Stimulated activated CD8-positive, alpha-beta memory T cell treated with anti-CD3 and anti-CD28 coated beads, Interleukin-7, amount 100 ng/mL, for 4 hours (primary cell): ENCODE measurements at places on chromosomes 3 and 15.

DNA sequence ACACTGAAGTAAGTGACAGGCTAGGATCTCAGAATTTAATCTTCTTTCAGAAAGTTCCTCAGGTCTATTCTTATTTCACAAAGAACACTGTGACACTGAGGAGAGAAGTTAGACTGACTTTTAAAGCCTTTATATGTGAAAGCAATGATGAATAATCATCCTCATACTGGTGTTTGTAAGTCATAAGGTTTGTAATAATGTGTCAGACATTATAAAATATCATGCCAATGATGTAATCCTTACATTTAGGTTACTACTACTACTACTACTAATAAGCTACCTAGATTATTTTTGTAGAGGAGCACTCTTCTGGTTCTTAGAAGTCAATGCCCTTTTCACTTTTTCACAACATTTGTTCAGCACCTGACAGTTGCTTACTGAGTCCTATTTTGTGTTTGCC lies 33.4 kb downstream of the FANCD2OS start:
- DNase-seq = no peak

DNA sequence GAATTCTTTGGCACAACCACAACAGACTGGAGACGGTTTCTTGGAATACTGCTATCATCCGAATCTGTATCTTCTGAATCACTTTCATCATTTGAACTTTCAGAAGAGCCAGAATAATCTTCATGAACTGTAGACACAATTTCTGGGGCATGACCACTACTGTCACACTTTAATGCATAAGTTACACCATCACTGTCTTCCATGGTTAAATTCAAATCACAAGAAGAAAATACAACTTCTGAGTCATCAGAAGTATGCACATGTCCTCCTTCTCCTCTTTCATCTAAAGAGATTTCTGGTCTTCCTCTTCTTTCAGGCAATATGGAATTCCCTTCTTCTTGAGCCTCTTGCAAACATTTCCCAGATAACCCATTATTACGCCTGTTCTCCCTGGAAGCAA lies 42.5 kb downstream of the SETD2 start:
- no peak for DNase-seq

- DNase-seq = no peak
These were observed 22.7 kb downstream of the ABHD6 start for GRCh38 chr3:58260261-58260731.

- DNase-seq = no peak
These were observed 37.8 kb downstream of the CFAP100 start for GRCh38 chr3:126432361-126433104.

- no peak for DNase-seq
These were observed 181.0 kb downstream of the UACA start for GRCh38 chr15:70582143-70582945.

GRCh38 chr3:128496602-128497304 lies 3.8 kb upstream of the GATA2 start:
- no peak for DNase-seq

- DNase-seq = no peak
These were observed 34.6 kb upstream of the CDIN1 start for GRCh38 chr15:36544518-36545466.

DNA sequence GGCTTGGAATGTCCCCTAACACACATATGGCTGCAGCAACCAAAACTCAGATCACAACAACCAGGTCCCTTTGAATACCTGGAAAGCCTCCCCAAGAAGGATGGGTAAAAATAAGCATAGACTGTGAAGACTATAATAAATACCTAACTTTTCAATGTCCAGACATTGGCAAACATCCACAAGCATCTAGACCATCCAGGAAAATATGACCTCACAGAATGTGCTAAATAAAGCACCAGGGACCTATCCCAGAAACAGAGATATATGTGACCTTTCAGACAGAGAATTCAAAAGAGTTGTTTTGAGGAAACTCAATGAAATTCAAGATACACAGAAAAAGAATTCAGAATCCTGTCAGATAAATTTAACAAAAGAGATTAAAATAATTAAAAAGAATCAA lies 109.2 kb downstream of the NEDD4 start:
- DNase-seq = no peak

DNA sequence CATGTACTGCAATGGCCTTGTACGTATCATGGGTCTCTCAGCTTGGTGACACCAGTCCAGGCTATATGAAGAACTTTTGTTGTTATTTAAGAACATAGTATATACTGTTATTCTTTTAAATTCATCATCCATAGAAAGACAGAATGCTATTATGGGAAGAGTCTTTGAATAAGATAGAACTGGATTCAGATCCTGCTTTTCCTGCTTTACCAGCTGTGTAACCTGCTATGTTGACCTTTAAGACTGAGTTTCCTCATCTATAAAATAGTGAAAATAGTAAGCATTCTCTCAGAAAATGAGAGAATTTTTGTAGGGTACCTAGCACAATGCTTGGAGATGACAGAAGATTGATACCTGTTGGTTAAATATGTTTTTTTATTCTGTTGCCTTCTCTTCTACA lies 204.1 kb upstream of the TBL1XR1 start:
- no peak for DNase-seq

DNA sequence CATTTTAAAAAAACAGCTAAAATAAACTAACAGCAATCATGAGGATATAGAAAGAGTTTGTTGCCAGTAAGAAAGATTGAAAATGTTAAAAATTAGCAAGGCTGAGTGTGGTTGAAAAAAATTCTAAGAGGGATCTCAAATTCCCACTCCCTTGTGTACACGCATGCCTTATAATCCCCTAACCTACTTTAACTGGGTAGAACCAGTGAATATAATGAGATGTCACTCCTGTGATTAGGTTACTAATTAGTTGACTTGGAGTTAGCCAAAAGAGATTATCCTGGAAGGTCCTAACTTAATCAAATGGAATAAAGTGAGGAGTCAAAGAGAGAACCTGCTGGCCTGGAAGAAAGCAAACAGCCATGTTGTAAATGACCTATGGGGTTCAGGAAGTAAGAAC lies 286.0 kb upstream of the TGFBR2 start:
- DNase-seq = no peak

GRCh38 chr15:95897651-95898050 lies 432.8 kb upstream of the NR2F2 start:
- DNase-seq = no peak

DNA sequence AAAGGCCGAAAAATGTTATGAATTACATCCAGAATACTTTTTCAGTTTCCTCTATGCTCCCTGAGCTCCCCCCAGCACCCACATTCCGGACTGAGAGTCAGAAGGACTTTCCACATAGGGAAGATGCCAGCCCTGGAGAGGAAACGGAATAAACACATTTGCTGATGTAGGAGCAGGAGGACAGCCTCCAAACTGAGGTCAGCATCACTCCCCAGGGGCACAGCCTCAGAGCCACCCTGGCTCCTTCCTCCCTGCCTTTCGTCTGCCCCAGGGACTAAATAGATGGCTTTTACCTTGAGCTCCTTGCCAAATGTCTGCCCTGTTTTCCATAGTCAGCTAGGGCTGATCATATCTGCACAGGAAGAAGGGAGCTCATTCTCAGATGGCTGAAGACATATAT lies 22.6 kb upstream of the SLCO2A1 start:
- DNase-seq = no peak

DNA sequence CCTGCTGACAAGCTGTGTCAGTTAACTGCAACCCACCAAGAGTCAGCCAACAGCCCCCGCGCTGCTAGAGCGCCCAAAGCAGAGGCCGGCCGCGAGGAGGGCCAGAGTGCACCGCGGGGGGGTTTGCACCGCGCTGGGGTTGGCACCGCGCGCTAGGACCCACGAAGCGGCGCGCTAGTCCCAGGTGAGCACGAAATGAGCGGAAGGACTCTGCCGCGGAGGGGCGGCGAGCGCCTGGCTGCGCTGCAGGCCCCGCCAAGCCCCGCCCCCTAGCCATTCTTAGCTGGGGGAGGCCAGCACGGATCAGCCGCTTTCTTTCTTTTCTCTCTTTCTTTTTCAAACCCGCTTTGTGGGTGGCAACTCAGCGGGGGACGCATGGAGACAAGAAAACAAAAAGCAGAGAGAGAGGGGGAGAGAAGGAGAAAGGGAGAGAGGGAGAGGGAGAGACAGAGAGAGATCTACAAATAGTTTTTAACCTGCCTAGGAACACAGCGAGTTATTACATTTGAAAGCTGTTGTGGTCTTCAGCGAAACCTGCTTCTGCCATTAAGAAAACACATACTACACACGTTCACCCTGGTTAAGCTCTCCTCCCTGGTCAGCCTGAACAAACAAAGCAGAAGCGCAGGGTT lies 6.9 kb upstream of the FOXB1 start:
- DNase-seq = peak; percentile 27

GRCh38 chr3:193809106-193809505 lies 216.1 kb downstream of the OPA1 start:
- DNase-seq = no peak

DNA sequence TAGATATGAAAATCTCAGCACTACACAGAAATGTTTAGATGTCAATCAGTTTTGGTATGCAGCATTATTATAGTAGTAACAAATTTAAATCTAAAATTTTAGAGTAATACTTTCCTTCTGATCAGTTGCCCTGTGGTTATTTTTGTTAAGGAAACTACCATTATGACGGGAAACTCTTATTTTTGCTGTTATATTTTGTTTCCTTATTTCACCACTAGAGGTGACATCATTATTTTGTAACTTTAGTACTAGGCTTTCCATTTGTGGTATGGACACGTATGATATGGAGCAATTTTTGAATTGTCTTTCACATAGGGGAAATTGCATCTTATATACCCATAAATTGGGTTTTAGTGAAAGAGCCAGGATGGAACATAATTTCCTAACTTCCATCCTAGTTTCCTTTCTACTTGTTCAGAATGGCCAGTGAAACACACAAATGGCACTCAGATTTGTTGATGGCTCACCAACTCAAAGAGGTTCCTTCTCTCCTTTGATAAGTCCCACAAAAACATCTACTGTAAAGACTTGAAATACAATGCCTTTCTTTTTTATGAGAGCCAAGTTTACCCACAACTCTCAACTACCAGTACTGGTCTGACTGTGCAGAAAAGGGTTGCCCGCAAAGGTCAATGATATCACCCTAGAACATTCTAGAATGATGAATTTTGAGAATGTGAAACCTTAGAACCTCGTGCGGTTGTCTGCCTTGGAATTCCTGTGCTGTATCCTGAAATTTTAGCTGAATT lies 19.4 kb upstream of the PPP4R2 start:
- no peak for DNase-seq

- DNase-seq = no peak
These were observed 408.0 kb downstream of the NAALADL2 start for GRCh38 chr3:175267121-175267531.

DNA sequence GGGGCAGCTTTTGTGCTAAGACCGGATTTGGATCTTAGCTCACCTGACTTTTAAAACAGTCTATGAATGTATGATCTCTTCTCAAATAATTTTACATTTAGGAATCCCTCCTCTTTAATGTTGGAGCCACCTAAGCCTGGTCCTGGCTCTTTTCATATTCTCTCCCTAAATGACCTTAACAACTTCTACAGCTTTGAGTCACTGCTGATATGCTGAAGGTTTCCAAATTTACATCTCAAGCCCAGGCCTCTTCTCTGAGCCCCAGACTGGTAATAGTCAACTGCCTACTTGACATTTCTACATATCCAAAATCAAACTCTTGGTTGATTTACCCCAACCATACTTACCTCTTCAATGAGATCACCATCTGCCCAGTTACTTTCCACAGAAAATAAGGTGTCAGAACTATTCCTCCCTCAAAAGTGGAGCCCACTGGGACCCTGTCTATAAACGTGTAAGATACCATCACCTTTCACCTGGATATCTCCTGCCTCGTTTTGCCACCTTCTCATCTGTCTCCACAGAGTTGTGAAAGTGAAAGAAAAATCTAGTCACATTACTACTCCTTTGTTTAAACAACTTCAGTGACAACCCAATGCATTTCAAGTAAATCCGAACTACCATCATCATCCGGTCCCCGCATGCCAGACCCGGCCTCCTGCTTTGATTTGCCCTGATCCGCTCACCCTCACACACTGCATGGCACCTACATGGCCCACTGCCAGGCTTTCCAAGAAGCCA lies 48.8 kb downstream of the UBP1 start:
- no peak for DNase-seq

DNA sequence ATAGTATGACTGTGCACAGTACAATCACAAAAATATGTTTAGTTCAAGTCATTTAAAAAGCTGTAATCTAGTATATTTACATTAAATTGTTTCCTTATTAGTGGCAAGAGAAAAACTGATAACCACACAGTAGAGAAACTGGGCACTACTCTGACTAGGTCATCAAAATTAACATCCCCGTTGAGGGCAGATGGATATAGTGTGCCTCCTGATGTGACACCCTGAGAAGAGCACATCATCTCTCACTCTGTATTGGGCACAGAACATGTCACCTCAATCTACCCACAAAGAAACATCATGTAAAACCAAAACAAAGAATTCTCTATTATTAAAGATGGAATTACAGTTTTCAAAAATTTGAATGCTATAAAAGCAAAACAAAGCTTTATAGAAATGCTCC lies 221.9 kb upstream of the NANOGP8 start:
- no peak for DNase-seq

DNA sequence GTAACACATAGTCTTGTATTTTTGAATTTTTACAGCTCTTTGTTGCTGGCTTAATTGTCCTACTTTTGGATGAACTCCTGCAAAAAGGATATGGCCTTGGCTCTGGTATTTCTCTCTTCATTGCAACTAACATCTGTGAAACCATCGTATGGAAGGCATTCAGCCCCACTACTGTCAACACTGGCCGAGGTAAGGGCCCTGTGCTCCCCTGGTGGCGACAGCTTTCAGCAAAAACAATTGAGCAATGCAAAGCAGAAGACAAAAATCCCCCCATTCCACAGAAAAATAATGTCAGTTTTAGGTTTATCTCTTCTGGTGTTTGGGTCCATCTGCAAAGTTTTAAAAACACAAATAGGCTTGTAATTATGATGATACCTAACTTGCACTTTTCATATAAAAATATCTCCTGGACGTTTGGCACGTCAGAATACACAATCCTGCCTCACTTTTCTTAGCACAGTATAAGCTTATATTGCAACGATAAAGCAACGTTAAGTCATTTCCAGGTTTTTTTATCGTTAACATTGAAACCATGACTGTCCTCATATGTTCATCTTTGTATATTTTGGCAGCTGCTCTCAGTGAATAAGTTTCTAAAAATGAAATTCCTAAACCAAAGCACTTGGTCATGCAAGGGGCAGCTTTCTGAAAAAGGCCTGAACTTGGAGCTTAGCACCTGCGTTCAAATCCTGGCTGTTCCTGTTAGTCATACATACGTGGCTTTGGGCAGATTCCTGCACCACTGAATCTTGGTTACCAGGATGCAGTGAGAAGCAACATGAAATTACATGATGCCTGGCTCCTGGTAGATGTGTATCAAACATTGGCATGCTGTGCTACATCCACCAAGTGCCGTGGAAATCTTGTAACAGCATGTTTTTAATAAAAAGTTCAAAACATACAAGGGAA lies 8.5 kb downstream of the SEC61A1 start:
- DNase-seq = no peak

GRCh38 chr3:49648354-49649019 lies 25.7 kb upstream of the APEH start:
- no peak for DNase-seq

DNA sequence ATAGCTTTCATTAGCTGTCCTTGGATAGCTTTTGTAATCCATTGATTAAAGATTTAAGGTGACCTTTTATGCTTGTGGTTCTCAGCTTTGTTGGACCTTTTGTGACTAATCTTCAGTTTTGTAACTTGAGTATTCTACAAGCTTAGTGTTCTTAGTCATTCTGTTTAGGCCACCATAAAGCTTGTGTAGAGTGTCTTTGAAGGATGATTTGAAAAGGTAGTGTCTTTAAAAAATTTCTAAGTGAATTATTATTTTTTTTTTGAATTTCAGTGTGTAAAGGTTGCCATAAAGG lies 7.5 kb downstream of the MORF4L1 start:
- DNase-seq = no peak
